ENCODE measurements at places on chromosomes 7 and 10.

DNA sequence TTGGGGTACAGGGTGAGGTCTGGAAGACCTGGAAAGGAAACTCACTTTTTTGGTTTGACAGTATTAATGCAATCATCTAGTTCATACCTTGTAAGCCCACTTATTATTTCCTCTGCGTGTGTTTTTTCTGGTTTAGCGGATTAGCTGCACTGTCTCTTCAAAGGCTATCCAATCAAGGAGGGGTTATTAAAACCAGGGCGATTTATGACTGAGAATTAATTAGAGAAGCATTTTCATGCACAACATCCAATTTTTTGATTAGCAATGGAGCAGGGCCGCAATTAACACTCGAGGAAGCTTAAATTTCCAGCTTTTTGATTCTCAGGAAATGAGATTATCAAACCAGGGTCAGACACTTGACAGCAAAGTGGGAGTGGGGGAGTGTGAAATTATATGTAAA lies 248.9 kb downstream of the EXOC4 start:
- DNase-seq, result no peak

DNA sequence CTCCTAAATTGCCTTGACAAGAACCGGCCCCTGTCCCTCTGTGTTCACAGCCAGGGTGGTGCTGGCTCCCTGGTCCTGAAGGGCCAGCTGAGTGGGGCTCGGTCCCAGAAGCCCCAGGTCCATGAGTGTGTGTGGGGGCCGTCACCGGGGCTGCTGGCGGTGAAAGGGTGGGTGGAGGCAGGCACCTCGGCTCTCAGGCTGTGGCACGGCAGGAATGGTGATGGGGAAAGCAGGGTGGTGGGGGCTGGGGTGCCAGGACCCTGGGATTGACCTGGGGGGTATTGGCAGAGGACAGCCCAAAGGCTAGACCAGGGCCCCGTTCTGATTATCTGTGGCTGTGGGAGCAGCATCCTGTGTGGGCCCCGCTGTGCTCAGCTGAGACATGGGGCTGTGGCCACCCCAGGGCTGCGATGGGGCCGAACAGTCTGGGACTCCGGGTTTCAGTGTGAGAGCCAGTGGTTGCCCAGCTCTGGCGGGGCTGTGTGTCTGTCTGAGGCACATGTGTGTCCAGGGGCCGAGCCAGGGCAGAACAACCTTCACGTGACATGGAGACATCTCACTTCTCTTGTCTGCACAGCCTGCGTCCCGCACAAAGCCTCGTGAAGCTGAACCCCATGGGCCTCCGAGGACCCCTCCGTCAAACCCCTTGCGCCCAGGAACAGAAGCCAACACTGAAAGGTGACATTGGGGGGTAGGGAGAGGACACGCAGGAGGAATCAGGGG lies 144.2 kb downstream of the ELFN1 start:
- no peak for DNase-seq

DNA sequence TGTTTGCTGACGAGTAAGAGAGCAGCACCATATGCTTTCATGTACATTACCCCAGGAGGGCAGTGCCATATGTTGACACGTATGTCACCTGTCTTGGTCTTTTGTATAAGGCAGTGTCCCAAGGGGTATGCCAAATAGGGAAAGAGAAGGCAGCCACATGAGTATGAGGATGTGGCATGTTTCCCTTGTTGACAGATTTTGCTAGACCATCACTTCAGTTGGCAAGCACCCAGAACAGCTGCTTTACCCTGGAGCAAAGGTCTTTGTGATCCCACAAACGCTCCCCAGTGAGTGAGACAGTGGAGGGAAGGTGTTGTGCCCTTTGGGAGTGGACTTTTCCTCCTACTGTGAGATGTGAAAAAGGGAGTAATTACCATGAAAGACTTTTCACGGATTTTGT lies 350.1 kb downstream of the ETV1 start:
- DNase-seq, result no peak

- no peak for DNase-seq
Observed at GRCh38 chr10:71345694-71346093, 26.6 kb downstream of the SLC29A3 start.

GRCh38 chr10:13784067-13784466 lies 197.3 kb downstream of the PRPF18 start:
- DNase-seq, result no peak

GRCh38 chr10:76558586-76558985 lies 1079.0 kb downstream of the KCNMA1 start:
- DNase-seq, result no peak

DNA sequence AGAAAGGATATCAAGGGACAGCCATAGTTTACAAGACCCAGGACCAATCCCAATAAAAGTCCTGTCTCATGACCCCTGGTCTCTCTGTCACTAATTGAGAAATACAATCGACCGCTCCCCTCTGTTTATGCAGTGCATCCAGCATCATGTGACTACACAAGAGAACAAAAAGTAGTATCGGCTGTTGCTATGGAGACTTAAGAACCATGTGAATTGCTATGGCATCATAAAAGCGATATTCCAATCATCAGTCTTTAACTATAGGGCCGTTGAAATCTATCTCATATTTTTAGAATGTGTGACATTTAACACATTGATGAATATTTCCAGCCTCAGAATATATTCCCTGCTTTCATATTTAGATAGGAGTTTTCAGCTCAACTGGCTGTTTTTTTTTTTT lies 139.3 kb downstream of the FRMD4A start:
- DNase-seq, result no peak

GRCh38 chr7:69277366-69277765 lies 320.9 kb upstream of the AUTS2 start:
- no peak for DNase-seq

DNA sequence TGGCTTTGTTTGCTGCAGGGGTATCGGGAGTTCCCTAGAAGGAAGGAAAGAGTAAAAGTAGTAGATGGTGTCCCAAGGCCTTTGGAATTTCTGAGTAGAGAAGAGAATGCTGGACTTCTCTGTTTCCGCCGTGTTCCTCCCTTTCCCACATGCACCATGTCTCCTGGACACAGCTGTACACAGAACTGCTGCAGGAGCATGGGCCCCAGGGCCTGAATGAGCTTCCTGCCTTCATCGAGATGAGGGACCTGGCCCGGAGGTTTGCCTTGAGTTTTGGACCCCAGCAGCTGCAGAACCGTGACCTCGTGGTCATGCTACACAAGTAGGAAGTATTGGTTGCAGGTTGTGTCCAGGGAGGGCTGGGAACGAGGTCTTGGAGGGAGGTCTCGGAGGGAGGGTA lies 15.3 kb upstream of the PVRIG start:
- no peak for DNase-seq

GRCh38 chr7:157718303-157719007 lies 381.7 kb downstream of the DNAJB6 start:
- DNase-seq, result no peak

GRCh38 chr7:50273870-50274269 lies 30.6 kb upstream of the IKZF1 start:
- no peak for DNase-seq

DNA sequence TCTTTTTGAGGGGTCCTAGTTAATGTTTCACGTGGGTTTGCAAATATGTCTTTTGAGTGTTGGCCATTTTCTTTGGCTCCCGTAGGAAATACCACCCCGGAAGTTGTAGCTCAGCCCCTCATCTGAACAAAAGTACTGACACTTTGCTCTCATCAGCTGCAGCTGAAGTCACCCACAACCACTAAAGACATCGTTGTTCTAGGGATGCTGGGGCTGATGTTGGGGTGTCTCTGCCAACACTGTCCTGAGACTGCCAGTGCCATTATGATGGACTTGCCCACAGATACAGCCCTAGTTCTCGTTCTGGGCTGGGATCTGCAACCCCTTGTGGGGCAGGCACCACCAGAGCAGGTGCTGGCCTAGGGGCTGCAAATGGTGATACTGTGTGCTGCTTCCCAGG lies 82.6 kb upstream of the ARHGAP21 start:
- DNase-seq, result no peak

Data from activated effector memory CD4-positive, alpha-beta T cell treated with Interleukin-2 at 50 U/mL for 16 hours (primary cell).